ENCODE measurements at places on chromosomes 2 and 18.

DNA sequence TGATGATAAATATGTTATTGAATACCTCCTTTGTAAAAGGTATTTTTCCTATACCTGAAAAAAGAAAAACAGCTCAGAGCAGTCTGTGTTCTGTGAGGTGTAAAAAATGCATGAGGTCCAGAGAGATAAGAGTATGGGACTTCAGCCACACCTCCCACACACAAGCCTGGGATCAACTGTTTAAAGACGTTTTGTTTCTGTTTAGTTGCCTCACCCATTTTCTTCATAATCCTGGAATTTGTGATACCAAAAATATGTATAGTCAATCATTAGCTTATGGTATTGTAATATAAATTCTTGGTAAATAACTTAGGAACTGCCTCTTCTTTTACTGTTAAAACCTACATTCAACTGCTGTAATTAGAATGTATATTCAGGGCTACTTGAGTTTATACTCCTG is 1322.9 kb upstream of the TMEFF2 start:
- DNase-seq: no peak

DNA sequence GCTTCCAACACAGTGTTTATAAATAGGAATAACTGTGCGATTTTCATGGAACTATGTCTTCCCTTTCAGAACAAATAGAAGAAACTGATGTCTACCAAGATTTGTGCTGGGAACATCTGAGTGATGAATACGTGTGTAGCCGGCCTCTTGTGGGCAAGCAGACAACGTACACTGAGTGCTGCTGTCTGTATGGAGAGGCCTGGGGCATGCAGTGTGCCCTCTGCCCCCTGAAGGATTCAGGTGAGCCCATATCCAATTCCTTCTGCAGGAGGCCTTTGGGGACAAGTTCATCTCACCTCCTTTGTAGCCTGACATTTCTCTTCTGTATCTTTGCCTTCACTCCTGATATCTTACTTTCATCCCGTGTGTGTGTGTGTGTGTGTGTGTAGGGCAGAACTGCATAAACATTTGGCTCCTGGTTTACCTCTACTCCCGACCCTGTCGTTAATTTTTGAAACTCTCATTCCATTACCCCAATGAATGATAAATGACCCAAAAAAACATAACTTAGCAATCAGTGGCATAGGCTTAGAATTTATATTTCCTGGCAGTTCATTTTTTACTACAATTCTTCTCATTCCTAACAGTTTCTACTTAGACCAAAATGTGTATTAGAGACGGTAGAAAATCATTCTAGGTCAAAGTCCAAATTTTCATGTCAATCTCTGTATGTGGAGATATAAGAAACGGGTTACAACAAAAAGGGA is 111.0 kb upstream of the RASGRP3 start:
- no peak for DNase-seq

DNA sequence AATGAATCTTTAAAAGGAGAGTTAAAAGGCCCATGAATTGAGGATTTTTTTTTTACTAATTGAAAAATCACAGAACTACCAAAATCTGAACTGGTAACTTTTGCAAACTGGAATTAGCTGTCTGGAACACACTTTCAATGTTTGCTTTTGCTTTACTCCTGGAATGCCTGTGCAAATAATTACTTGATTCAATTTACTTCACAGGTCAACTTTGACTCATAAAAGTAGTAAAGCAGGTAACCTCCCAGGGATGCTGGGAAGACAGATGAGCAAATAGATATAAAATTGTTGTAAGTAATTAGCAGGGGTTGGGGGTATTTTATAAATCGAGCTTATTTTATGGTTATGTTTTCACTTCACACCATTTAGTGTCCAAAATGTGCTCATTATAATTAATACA is 398.3 kb upstream of the HNRNPA3 start:
- DNase-seq: no peak

DNA sequence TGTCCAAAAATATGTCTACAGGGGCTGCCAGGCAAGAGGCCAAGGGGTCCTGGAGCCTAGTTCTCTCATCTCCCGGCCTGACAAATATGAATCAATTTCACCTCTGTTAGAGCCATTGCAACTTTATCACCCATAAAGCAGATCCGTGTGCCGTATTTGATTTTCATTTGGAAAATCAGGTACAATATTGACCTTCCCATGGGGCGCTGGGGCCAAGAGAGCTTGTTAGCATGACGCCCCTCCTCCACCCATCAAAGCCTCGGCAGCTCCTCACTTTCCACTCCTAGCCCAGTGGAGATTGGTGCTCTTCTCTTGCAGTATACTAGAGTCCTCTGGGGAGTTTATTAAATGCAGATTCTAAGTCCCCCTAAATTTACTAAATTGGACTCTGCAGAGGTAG is 96.8 kb downstream of the CAPN13 start:
- DNase-seq: no peak

DNA sequence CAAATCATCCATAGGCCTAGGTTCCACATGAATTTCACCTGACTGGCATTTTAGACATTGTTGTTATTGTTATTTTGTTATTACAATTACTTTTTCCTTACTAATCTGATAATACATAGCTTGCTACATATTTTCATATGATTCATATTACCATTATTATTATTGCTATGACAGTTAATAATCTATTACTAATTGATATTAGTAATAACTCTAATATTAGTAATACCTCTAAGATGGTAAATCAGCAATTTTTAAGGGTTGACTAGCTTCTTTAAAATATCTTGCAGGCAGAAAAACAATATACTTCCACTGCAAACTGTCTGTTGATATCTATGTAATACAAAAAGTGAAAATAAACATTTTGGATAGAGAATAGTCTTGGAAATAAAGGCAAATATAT is 48.6 kb upstream of the UBE2E3 start:
- DNase-seq: no peak

- no peak for DNase-seq
Observed at GRCh38 chr2:57876313-57876712, 170.3 kb upstream of the VRK2 start.

DNA sequence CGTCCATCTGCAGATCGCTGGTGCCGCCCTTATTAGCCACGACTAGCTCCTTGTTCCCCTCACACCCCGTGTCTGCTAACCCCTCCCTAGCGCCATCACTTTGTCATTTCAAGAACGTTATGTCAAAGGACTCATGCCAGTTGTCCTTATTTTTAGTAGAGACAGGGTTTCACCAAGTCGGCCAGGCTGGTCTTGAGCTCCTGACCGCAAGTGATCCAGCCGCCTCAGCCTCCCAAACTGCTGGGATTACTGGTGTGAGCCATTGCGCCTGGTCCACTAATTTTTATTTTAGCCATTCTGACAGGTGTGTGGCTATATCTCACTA is 138.9 kb upstream of the HDAC4 start:
- no peak for DNase-seq

DNA sequence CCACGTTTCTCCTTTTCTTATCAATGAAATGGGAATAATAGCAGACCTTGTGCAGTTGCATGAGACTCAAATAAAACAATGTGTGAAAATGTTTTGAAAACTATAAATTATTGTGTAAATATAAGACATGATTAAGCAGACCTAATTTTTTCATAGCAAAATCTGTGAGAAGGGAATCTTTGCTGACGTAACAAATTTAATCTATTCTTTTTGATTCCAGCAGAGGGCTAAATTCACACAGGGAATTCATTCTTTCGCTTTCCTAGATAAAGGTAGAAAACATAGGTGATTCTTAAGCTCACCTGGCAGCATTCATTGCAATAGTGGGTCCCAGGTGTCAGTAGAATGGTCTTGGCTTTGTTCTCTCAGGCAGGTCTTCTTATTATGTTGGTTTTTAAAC is 450.0 kb upstream of the GCFC2 start:
- no peak for DNase-seq

- DNase-seq: no peak
Observed at GRCh38 chr2:229350883-229351282, 79.8 kb upstream of the PID1 start.

GRCh38 chr2:82478641-82479040 is 1980.4 kb downstream of the SUCLG1 start:
- DNase-seq: no peak

DNA sequence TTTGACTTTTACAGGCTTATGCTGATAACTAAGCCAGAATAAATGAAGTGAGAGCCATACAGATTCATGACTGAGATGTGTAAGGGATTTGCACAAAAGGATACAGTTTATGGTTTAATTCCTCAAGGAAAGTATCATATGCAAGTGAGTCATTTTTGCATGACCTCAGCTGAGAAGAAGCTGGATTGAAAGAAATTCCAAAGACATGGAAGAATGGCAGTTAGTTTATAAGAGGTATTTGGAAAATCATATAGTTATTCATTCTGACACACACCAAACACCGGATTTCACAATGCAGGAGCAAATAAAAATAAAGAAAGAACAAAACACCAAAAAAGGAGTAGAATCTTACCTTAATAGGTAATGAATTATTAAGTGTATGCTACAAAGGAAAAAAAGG is 83.2 kb upstream of the RND3 start:
- no peak for DNase-seq

GRCh38 chr18:43271593-43272432 is 5.5 kb downstream of the SYT4 start:
- peak; percentile 14 for DNase-seq

Data from stimulated activated naive CD8-positive, alpha-beta T cell treated with anti-CD3 and anti-CD28 coated beads, Interleukin-15, Interleukin-2, amounts not matched to agents 100 U/mL and 50 U/mL, for 24 hours (primary cell).